H1 (cell line): ENCODE measurements at places on chromosomes 1 and 21. TPM values are rescaled to one million over a fixed set of nuclear protein-coding genes. Genes with fewer than 3 reads are reported as not detected.

- DNase-seq = no peak
Observed at GRCh38 chr1:114535401-114535800, 24.4 kb upstream of the TRIM33 start.

DNA sequence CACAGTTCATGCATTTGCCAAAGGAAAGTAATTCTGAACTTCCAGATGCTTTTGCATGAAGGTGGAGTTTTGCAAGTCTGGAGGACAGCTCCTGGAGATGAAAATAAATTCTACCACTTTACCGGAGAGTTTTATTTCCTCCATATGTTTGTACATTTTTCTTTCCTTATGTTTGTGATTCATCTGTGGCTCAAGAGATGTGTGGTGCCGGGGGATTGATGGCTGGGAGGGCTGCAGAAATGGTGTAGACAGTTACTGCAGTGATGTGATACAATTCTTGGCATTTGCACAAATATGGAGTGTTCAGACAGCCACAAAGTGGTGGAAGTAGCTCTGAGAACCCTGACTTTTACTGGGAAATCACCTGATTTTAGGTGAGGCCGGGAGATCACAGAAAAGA lies 58.5 kb upstream of the ASB17 start:
- DNase-seq = no peak

DNA sequence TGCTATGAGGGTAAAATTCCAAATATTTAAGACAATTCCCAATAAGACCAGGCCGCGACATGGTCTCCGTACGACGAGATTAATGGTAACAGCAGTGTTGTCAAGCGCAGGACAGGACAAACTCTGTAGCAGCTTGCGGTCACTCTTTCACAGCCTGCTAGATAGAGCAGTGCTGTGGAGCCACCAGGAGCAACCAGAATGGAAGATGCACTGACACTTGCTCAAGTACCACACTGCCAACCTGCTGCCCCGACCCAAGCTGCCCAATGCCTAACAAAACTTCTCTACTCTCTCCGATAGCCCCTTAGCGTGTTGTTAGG lies 636 bp downstream of the WARS2 start:
- DNase-seq = no peak

DNA sequence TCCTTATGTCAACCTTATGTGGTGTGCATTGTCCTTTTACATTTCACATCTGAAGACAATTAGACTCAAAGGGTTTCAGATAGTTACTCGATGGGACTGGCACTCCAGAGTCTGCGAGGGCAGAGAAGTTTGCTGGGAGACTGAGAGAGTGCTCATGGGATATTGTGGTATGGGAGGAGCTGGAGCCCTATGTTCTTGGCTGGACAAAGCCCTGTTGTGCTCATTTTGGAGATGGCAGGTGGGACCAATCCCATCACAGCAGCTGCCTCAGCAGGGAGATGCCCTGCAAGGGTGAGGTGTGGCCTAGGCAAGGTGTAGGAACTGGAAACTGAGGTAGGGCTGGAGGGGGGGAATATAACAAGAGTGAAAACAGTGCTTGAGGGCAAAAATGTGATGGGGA lies 43.5 kb upstream of the CRNN start:
- no peak for DNase-seq

DNA sequence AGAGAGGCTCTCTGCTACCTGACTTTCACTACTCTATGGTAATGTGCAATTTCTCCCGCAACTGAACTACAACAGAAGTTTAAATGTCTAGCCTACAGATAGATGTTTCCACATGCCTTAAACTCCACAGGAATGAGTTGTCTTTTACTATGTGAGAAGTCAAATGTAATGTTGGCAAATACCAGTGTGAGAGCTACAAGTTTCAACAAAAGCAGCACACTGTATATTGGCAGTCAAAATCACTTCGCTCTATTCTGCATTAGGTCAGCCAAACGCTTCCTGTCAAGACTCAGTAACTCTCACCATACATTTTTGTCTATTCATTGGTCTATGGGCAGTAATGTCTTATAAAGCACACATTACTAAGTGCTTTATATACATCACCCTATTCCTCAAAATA lies 41.9 kb downstream of the LUZP1 start:
- DNase-seq = no peak

DNA sequence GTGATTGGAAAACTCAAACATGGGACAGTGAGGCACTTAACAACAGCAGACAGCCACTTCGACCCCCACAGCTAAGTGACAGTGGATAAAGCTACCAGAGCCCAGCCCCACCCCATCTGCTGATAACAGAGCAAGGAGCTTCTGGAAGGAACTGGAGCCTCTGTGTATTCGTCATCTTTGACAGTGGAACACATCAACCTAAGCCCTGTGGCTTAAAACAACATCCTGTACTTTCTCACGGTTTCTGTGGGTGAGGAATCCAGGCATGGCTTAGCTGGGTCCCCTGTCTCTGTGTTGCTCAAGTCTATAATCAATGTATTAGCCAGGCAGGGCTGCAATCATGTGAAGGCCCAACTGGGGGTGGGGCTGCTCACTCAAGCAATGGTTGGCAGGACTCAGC lies 18.4 kb upstream of the SIPA1L2 start:
- DNase-seq = no peak

DNA sequence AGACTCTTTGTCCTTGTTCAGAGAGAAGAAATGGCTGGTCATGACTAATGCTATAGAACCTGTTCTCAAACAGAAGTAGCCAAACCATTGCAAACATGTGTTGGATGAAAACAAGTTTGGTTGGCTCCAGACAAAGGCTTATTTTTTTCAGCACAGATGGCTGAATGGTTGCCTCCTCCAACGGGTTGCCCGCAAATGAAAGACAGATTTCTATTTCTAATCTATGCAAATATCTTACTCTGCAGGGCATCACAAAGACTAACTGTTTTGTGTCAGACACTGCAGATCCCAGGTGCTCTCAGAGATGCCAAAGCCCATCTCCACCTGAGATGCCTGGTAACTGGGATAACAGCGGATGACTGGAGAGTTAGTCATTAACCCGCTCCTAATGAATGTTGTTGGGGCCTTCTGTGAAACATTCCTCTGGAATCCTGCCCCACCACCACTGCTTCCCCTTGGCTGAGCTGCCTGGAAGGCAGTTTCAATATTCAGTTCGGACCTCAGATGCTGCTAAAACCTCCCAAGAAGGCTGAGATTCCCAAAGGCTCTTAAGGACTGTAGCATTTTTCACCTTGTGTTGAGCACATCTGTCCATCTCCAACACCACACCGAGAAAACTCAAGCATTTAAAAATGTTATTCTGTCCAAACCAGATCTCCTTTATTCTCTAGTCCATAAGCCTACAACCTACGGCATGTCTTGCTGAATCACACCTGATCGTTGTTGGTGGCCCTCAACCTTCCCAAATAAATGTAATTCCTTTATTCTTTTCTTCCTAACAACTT lies 104.4 kb downstream of the PTPN14 start:
- peak; percentile 82 for DNase-seq

GRCh38 chr1:24560361-24560760 lies 4.5 kb downstream of the NCMAP start:
- DNase-seq = no peak

DNA sequence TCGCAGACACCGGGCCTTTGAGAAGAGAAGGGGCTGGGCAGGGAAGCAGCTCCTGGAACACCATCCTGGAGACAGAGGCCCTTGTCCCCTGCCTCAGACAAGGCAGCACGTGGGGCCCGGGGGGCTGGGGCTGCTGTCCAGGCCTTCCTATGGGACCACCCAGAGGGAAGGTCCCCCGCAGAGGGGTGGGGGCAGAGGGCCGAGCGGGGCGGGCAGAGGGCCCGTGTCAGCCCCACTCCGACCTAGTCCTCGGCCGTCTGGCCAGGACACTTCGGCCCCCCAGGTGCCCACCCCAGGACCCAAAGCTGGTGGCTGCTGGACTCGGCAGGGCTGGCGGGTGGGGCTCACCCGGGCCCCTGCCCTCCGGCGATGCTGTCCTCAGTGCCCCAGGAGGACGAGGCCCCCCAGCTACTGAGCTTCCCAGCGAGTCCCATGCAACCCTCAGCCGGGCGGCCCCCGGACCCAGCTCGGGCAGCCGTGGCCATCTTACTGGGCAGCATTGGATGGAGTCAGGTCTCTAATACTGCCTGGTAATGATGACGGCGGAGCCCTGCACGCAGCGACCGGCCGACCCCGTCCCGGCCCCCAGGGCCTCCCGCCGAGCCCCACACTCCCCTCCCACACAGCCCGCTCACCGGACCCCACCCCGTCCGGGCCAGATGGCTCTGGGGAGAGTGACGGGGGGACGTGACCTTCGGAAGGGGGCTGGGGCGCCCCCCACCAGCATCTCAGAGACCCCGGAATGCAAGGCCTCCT lies 6.9 kb upstream of the TTLL10 start:
- no peak for DNase-seq

- no peak for DNase-seq
Observed at GRCh38 chr1:238621405-238621804, 730.7 kb upstream of the ZP4 start.

GRCh38 chr1:30422251-30422650 lies 301.1 kb downstream of the MATN1 start:
- DNase-seq = peak; percentile 30

DNA sequence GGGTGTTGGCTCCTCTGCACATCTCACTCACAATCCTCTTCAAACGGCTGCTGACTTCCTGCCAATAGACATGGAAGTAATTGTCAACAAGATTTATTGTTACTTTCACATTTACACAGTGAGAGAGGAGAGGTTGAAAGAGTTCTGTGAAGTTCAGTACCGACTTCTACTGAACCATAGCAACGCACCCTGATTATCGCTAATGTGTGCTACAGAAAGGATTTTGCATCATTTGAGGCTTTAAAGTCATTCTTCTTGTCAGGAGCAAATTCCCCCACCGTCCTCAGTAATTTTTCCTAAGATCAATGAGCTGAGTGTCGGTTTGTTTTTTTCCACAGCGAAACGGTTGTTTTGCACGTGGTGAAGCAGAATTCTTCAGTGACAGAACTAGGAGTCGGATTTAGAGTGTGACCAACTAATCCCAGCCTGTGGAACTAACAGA lies 361.0 kb downstream of the ADGRL2 start:
- no peak for DNase-seq

GRCh38 chr1:239308701-239309333 lies 77.6 kb upstream of the CHRM3 start:
- peak; percentile 21 for DNase-seq

DNA sequence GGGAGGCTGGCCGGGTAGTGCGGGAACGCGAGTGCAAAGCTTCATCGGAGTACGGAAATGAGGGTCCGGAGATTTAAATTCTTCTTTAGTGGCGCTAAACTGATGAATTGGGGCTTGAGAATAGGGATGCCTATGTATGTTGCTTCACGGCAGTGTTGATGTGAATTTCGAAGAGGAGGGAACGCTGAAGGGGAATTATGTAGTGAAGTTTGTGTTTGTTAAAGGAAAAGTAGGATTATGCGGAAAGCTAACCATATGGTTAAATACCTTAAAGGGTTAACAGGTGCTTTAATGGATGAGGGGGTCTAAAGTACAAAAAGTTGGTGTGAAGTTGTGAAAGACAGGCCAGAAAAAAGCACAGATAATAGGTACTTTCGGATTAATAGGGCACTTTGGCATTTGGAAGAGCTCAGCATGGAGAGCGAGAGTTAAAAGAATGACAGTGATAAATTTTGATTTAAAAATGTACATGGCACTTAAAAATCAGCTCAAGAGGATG lies 1.4 kb downstream of the HS2ST1 start:
- no peak for DNase-seq

- DNase-seq = no peak
Observed at GRCh38 chr1:101235696-101236515, 913 bp upstream of the S1PR1 start.

GRCh38 chr1:162212713-162213112 lies 143.2 kb downstream of the NOS1AP start:
- no peak for DNase-seq

DNA sequence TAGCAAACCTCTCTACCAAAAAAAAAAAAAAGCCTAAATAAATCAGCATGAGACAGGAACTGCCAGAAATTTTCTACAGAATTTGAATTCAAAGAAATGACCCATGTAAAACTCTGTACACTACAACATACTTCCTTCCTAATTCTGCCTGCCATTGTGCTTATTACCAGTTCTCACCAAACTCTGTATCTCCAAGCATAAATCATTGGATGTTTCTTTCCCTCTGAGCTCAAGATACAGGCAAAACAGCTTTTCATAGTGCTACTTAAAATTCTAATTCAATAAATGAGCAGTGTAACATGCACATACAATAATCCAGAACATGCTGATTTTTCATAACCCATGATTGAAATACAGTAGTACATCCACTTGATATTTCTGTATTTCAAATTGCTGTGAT lies 87.0 kb downstream of the EIF4G3 start:
- DNase-seq = no peak

- DNase-seq = no peak
Observed at GRCh38 chr21:46001821-46002681, 20.5 kb downstream of the COL6A1 start.

- no peak for DNase-seq
Observed at GRCh38 chr1:241677201-241677600, 25.1 kb downstream of the WDR64 start.

GRCh38 chr1:36366091-36366661 lies 19.5 kb downstream of the STK40 start:
- no peak for DNase-seq

GRCh38 chr1:159444511-159444910 lies 5.0 kb downstream of the OR10J1 start:
- DNase-seq = no peak

Gene KCNK1
- total RNA-seq = 10.8 and 11.9 TPM in 2 replicates

Gene BEND5
- 6.5 and 7.5 TPM in 2 replicates for total RNA-seq

Gene FCGR3A
- not detected in 2 replicates for total RNA-seq

Gene OR2L8
- not detected in 2 replicates for total RNA-seq

Gene OLFML3
- 55.3 and 56.0 TPM in 2 replicates for total RNA-seq

Gene AMY1A
- not detected in 2 replicates for total RNA-seq

Gene PPIH
- total RNA-seq = 72.8 and 78.1 TPM in 2 replicates

Gene RNU1-2
- 1,303 and 1,497 TPM in 2 replicates for total RNA-seq

Gene FAM72A
- total RNA-seq = 19.7 and 23.0 TPM in 2 replicates

Gene TNFSF4
- 0.59 and 0.63 TPM in 2 replicates for total RNA-seq

Gene CCDC181
- total RNA-seq = 2.4 and 3.7 TPM in 2 replicates

Gene TMEM81
- 5.8 and 5.9 TPM in 2 replicates for total RNA-seq

Gene TFF2
- total RNA-seq = not detected in 2 replicates

Gene CD34
- 0.39 and 0.46 TPM in 2 replicates for total RNA-seq
